ENCODE measurements at places on chromosomes 2 and 18. TPM values are rescaled to one million over a fixed set of nuclear protein-coding genes. Genes with fewer than 3 reads are reported as not detected.

Gene CBLN2
- 0.49 TPM for total RNA-seq

Gene GDF7
- total RNA-seq = 15.9 TPM

Gene MATN3
- 1.6 TPM for total RNA-seq

Gene C2orf92
- total RNA-seq = 10.3 TPM

Gene GAD1
- 7.8 TPM for total RNA-seq

GRCh38 chr18:49045585-49045984, 94.8 kb upstream of the SMAD7 start:
- DNase-seq = no peak

Gene FSIP2
- 0.94 TPM for total RNA-seq

- no peak for DNase-seq
Observed at GRCh38 chr2:16763493-16763899, 97.9 kb upstream of the CYRIA start.

Gene ADRA2B
- 0.81 TPM for total RNA-seq

DNA sequence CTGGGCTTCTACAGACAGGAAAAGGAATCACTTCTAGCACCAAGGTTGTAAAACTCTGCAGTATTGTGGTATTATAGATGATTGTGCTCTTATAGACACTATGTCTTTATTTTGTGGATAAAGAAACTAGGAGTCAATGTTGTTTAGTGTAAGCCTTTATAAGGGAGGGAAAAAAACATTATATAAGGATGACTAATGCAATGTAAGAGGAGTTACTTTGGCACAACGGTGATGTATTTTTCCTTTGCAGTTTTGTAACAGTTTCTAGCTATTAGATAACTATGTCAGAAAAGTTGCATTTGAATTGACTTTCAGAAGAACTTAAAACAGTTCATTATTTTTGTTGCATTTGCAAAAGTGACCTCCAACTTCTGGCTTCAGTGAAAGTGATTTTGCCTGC, 545.4 kb downstream of the CCDC85A start:
- no peak for DNase-seq

GRCh38 chr2:165678882-165679281, 115.2 kb downstream of the GALNT3 start:
- no peak for DNase-seq

Gene MIB1
- 57.1 TPM for total RNA-seq

Gene POTEJ
- total RNA-seq = not detected

DNA sequence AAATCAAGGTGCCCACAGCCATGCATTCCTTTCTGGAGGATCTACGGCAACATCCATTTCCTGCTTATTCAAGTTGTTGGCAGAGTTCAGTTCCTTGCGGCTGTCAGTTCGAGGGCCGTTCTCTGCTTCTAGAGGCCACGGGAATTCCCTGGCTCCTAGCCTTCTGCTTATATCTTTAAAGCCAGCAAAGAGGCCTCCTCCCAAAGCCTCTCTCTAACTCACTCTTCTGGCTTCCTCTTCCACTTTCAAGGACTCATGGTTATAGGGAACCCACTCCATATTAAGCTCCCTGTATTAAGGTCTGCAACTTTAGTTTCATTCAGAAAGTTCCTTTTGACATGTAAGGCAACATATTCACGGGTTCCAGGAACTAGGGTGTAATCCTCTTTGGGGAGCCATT, 150.1 kb upstream of the RMP24 start:
- no peak for DNase-seq

DNA sequence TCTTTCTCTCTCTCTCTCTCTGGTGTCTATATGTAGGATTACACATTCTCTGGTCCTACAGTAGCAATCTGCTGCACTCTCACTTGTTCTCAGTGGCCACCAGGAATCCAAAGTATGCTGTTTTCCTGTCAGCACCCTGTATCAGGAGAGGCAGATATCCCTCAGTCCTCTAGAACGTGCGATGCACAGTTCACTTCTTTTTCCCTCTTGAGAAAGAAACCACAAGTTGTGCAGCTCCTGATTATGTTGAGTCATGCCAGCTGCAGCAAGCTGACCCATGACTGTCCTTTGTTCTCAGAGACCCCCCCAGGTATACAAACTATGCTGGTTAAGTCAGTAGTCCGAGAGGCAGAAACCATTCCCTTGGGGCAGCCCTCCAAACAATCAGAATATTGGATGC, 54.6 kb downstream of the LANCL1 start:
- no peak for DNase-seq

DNA sequence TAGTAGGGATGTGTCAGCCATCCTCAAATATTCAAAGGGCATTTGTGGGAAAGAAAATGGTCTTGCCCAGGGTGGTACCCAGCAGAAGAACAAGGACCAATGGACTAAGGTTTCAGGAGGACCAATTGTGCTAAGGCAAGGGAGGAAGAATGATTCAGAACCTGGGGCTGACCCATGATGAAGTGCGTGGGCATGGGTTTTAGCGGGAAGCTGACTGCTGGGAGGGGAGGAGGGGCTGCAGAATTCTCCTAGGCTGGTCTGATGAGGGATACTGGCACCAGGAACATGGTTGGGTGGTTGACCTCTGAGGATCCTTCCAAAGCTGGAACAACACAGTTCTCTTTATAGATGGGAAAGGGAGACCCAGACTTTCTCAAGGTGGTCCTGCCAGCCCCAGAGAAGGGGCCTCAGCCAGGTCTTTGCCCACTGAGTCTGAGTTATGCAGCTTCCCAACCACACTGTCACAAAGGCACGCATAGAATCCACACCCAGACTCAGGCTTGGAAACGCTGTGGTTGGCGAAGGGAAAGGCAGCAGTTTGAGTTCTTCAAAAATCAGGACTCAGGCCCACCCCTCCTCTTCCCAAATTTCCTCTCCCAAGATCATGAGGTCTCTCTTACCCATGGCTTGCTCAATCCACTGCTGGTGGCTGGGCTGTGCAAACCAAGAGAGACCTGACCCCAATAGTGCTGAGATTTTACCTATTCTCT, 37.3 kb downstream of the MARCO start:
- DNase-seq = no peak
